Liver (tissue), 10 donors: ENCODE measurements at places on chromosomes 2 and 18.

GRCh38 chr18:50590593-50590992 lies 30.7 kb downstream of the MAPK4 start:
- DNase-seq: no peak

DNA sequence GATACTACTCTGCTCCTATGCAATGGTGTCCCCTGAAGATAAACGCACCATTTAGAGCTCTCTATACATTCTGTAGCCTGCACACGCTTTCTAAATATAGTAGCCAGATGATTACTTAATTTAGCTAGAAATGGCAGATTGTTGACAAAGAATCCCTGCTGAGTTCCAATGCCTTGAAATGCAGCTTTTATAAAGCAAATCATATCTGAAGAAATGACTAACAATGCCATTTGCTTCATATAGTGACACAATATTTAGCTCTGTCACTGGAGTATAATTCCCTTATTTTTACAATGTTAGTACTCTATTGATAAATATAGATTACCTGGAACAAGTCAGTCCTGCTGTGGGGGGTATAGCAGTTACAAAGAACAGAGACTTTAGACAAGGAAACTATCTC lies 166.2 kb downstream of the CDCA7 start:
- DNase-seq: no peak

DNA sequence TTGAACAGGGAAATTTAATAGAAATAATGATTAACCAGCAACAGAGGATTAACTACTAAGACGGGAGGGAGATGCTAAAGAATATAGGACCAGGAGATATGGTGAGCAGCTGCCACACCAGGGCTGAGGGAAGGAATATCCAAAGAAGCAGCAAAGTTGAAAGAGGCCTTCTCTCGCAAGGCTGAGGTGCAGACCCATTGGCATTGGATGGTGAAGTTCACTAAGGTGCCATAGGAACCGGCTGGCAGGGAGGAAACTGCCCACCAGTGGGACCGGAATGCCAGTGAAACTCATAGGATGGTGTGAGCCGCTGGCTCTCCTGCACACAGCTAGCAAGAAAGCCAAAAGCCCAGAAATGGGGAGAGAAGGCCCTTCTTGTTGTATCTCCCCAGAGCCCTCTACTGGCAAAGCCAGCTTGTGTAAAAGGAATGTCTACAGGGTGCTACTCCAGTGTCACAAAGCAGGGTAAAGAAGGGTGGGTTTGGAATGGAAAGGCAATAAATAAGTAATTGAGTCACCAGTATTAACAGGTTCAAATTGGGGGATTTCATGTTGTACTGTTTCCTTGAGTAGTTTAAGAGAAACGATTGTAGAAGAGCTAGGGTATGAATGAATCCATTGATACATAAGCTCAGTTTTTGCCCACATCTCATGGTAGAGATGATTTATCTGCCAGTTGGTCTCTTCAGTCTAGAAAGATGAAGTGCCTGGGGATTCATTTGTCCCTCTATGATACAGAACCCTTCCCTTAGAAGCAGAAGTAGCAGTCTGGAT lies 36.0 kb downstream of the FARP2 start:
- DNase-seq: no peak

GRCh38 chr2:189624648-189625355 lies 36.5 kb upstream of the ASNSD1 start:
- no peak for DNase-seq

GRCh38 chr2:196059491-196059960 lies 9.1 kb downstream of the DNAH7 start:
- no peak for DNase-seq

DNA sequence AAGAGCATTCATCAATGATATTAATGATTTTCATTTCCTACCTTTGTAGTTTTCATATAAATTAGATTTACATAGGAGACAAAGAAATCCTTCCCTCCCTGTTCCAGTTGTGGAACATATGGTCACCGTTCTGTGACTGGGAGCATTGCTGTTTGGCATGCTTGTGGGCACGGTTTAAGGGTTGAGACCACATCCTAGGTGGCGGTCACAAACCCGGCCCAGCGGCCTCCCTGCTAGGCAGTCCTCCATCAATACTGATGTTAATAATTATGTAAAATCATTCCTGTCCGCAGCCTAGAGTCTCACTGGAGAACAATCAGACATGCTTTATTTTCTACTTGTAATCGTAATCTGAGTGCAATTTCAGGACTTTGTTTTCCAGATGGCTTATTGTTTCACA lies 117.9 kb downstream of the AGAP1 start:
- DNase-seq: no peak

- no peak for DNase-seq
Measured at GRCh38 chr2:113791697-113792590, 35.5 kb upstream of the SLC35F5 start.

DNA sequence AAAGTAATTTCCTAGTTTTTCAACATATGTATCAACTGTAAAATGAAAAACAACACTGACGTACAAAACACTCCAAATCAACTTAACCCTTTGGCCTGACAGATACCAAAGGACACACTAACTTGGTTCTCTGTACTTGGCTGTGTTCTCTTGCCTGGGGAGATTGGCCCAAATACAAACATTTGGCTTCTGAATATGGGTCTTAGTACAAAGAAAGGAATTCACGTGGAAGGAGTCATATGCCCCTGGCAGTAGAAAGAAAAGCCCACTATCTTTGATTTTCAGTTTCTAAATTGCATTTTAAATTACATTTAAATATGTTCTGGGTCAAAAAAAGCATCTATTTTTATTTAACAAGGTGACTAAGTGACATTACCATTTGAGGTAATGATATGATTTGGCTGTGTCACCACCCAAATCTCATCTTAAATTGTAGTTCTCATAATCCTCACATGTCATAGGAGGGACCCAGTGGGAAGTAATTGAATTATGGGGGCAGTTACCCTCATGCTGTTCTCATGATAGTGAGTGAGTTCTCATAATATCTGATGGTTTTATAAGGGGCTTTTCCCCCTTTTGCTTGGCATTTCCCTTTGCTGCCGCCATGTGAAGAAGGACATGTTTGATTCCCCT lies 153.6 kb upstream of the CCDC195 start:
- no peak for DNase-seq
